ENCODE measurements at places on chromosomes 7 and 10. TPM values are rescaled to one million over a fixed set of nuclear protein-coding genes. Genes with fewer than 3 reads are reported as not detected.

ST7 gene
- 26.7 TPM for total RNA-seq

NEURL1 gene
- total RNA-seq = 0.20 TPM

ITIH2 gene
- 0.32 TPM for total RNA-seq

FAM25G gene
- total RNA-seq = not detected

PRTFDC1 gene
- 23.8 TPM for total RNA-seq

CCDC172 gene
- not detected for total RNA-seq

TMEM178B gene
- total RNA-seq = 1.2 TPM

PIK3AP1 gene
- total RNA-seq = 0.92 TPM

STEAP2 gene
- total RNA-seq = 5.4 TPM

SPDYE1 gene
- not detected for total RNA-seq

MEOX2 gene
- total RNA-seq = not detected

ZNF138 gene
- total RNA-seq = 3.0 TPM

LRRC61 gene
- total RNA-seq = 0.05 TPM

OPN4 gene
- not detected for total RNA-seq

MMS19 gene
- 34.2 TPM for total RNA-seq

MYPN gene
- total RNA-seq = 2.5 TPM

LAMB4 gene
- total RNA-seq = 0.37 TPM

PNLIPRP1 gene
- not detected for total RNA-seq

PRSS1 gene
- total RNA-seq = not detected

PDE1C gene
- 7.1 TPM for total RNA-seq

Measured in A549 treated with DMSO at 1 μM for 4 hours (cell line).